ENCODE measurements at places on chromosomes 2 and 18.
A peak's percentile ranks its signal among the peaks of the same experiment; 100 is the strongest.

GRCh38 chr2:143704451-143705106 is 575.4 kb downstream of the ARHGAP15 start:
- no peak for DNase-seq

- DNase-seq = no peak
These were observed 124.2 kb upstream of the ZNF516 start for GRCh38 chr18:76619261-76619620.

GRCh38 chr2:171711351-171711750 is 24.1 kb downstream of the DYNC1I2 start:
- no peak for DNase-seq

DNA sequence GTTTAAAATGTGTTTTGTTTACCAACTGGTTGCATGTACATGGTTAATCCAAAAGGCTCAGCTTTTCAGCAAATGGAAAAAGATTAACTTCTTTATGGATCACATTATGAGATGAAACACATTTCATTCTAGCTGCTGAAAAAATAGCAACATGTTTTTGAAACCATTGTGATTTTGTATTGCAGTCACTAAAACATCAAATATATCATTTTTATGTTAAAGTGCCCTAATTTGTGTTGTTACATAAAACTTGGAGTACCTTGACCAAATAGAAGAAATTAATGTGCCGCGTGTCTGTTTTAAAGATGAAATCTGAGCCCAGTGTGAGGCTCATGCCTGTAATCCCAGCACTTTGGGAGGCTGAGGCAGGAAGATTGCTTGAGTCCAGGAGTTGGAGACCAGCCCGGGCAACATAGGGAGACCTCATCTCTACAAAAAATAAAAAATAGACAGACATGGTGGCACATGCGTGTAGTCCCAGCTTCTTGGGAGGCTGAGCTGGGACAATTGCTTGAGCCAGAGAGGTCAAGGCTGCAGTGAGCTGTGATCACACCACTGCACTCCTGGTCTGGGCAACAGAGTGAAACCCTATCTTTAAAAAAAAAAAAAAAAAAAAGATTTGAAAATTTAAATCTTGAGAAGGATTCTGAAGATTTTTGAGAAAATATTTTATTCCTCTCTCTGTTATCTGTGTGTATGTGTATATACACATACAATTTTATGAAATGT is 96.6 kb downstream of the FMNL2 start:
- no peak for DNase-seq

DNA sequence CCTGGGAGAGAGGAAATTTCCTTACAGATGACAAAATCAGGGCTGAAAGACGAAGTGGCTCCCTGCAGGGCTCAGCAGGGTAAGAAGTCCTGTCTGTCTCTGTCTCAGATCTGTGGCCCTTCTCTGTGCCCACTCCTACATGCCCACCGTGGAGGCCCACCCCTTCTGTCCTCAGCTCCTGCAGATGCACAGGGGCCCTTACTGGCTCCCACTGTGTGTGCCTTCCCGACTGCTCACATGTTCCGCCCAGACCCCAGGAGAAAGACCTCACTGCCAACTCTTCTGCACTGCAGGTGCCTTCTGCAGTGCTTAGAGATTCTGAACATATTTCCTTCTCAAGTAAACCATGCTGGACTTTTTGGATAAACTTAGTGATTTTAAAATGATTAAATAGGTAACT is 1.9 kb upstream of the KCNS3 start:
- no peak for DNase-seq

DNA sequence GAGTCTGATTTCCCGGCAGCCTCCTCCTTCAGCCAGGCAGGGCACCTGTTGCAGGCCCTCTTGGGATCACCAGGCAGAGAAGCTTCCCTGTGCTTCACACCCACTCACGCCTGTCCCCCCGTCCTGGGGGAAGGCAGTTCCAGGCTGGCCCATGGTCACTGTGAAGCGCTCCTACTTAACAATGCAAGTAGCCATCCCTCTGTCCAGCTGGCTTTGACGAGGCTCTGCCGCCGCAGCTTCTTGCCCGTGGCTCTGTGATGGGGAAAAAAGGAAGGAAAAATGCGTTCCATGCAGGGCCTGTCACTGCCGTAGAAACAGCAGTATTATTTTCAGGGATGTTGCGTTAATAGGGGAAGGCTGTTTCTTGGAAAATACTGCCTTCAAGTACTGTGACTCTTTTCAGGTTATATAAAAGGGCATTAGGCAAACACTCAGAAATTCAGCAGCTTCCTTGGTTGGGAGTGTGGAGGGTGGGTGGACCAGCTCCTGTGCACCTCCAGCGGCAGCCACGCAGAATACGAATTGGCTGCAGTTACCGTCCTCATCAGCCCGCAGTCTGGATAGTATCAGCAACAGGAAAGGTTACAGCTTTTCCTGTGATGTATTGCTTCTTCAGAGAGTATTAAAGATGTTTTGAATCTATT is 232.3 kb downstream of the KLHL29 start:
- no peak for DNase-seq

GRCh38 chr2:208984376-208985090 is 439.3 kb upstream of the MAP2 start:
- DNase-seq = no peak

- DNase-seq = no peak
These were observed 24.2 kb downstream of the LMAN2L start for GRCh38 chr2:96715658-96716057.

DNA sequence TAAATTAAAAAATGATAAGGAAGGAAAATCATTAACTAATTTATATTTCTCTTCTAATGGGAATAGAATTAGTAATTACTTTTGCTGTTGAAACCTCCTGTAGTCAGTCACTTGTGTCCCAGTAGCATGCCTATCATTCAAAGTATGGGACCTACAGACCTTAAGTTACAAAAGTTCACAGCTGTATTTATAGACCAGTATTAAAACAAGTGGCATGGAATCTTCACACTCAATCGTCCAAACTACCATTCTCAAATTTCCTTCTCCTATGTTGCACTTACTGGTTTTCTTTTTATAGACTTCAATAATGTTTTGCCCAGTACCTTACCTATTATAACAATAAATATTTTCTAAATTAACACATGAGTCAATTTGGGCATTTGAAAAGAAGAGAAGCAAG is 639.9 kb downstream of the ERBB4 start:
- DNase-seq = no peak

GRCh38 chr2:146235158-146235557 is 1609.7 kb upstream of the ACVR2A start:
- no peak for DNase-seq

- DNase-seq = no peak
These were observed 389.4 kb upstream of the KLHL29 start for GRCh38 chr2:22995576-22995975.

DNA sequence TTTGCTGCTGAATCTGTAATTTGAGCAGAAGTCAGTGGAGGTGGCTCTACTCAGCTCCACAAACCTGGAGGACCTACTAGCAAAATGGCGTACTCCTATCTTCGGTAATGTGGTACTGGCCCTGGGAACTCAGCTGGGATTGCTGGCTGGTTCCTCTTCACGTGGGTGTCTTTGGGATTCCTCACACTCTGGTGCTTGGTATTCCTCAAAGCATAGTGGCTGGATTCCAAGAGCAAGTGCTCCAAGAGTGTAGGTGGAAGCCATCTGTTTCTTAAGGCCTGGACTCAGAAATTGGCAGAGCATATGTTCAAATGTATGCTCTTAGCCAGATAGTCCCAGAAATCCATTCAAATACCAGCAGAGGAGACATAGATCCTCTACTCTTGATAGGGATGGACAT is 281.9 kb upstream of the CDH7 start:
- DNase-seq = no peak

DNA sequence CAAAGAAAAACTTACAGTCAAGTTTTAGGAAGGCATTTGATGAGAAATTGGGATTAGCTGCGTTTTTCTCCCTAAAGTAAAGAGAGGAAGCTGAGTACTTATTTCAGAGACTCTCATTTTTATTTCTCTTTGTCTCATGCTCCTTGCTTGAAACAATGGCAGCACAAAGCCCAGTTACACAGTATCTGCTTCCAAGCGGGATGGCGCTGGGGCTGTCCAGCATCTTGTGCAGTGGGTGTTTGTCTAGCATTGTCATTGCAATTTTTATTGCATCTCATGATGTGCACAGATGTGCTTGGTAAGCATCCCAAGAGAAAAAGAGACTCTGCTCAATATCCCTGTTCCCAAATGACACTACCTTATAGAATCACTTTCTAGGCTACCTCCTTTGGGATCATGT is 102.8 kb upstream of the ZNF521 start:
- no peak for DNase-seq

- DNase-seq = peak; percentile 76
These were observed 21.7 kb downstream of the LBH start for GRCh38 chr2:30252723-30253701.

DNA sequence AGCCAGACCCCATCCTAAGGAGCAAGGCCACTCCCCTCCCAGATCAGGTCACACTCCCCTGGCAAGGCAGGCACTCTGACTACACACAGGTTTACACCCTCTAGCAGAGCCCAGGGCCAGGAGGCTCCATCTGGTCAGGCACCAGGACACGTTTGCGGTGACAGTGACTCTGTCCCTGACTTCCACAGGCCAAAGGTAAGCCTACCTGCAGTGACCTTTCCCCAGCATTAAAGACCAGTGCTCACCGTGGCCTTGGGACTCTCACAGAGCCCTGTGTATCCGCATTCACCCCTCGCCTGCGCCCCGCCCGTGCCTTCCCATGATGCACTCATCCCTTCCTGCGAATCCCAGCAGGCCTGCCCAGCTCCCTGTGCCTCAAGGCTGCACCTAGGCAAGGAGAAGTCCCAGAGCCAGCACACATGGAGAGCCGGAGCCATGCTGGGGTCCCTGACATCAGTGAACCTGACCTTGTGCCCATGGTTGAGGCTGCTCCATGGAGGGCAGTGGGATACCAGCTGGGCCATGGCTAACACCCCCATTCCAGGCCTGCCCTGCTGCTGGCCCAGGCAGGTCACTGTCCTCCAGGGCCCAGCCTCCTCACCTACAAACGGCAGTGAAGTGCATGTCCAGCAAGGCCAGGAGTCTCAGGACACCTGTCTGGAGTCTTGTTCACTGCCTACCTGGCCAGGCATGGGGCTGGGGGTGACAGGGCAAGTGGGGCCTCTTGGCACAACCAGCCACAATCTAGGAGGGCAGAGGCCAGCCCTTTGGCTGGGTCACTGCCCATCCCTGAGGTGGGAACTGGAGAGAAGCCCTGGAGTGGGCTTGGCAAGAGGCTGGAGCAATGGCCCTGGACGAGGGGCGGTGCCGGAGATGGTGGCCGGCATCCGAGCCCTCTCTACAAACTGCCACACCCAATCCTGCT is 3.0 kb downstream of the NEURL3 start:
- no peak for DNase-seq

GRCh38 chr2:29080886-29081743 is 6.8 kb upstream of the PCARE start:
- DNase-seq = no peak

GRCh38 chr2:166464187-166464586 is 29.9 kb downstream of the SCN7A start:
- no peak for DNase-seq

- no peak for DNase-seq
These were observed 22.3 kb upstream of the RHOB start for GRCh38 chr2:20424300-20425290.

GRCh38 chr2:169087757-169088379 is 18.5 kb downstream of the DHRS9 start:
- no peak for DNase-seq

DNA sequence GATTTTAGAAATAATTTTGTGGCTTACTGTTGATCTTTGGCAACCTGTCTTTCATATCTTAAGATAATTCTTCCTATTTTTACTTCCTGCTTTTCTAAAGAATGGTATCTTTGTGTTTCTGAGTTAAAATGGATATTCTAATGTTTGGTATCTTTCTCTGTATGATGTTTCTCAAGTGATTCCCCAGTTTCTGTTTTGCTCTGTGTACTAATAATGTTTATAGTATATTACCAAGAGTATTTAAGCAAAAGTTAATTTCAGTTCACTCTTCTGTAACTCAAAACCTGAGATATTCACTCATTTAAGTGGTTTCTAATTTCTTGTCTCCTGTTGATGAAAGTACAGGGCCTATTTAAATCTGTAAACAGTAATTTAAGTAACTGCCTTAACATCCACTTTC is 58.3 kb downstream of the CCDC150 start:
- no peak for DNase-seq

DNA sequence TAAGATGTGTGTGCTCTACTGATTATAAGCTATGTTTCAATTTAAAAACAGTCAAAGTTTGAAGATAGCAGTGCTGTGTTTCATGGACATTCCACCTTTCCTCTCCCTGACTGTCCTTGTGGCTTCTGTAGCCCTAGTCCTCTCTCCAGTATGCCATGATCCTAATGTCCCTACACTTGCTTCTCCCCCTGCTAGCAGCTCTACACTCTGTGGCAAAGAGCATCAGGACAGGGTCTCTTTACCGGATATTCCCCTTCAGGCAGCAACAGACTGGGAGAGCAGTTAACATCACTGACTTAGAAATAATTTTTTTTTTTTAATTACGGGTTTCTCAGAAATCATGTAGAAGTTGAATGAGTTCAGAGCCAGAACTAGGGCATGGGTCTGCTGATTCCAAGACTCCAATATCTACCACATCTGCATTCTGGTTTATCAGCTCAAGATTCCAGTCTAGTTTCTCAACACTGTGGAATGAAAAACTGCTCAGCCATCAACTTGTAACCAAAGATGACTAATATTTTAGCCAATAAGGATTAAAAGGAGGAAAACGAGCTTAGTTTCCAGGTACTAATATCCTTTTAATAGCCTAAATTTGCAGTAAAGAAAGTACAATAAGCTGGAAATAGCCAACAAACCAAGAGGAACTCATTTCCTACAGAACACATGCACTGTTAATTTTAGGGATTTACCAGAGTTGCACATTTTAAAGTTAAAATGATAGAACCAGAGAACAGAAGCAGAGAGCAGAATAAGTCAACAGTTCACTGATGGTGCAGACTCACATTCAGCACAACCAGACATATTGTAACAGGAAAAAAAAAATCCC is 45.2 kb downstream of the TMEM131 start:
- no peak for DNase-seq

- DNase-seq = no peak
These were observed 166.7 kb downstream of the MCFD2 start for GRCh38 chr2:46748735-46749531.

- DNase-seq = no peak
These were observed 75.6 kb upstream of the PKDCC start for GRCh38 chr2:41972179-41972578.

- DNase-seq = no peak
These were observed 10.1 kb downstream of the EXOC6B start for GRCh38 chr2:72815655-72816278.

- no peak for DNase-seq
These were observed 413.6 kb upstream of the ID2 start for GRCh38 chr2:8268172-8268783.

GRCh38 chr2:10661846-10662245 is 27.9 kb downstream of the NOL10 start:
- DNase-seq = no peak

DNA sequence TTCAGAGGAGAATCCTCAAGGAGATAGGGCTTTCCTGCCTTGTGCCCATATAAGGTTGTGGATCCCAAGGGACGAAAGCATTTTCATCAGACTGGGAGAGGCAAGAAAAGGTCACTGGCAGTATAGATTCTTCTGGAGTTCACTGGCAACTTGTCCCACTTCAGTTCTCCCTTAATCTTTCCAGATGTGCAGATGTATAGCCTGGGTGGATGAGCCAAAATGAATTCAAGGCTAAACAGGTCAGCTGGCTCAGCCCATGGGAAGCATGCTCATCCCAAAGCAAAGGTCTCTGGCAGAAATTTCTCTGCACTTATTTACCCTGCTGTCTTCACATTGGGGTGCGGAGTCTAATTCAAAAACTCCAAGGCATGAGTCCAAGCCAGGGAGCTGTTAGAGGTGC is 148.9 kb upstream of the TNP1 start:
- no peak for DNase-seq

All from stimulated activated CD4-positive, alpha-beta T cell treated with anti-CD3 and anti-CD28 coated beads, Interleukin-2, amount 100 ng/mL, for 4 hours (primary cell).